Kidney (tissue), 22 donors: ENCODE measurements at places on chromosomes 3 and 15. TPM values are rescaled to one million over a fixed set of nuclear protein-coding genes. Genes with fewer than 3 reads are reported as not detected.

GRCh38 chr3:12231431-12231830 is 57.4 kb upstream of the PPARG start:
- no peaks in the 10 kb centered on the region for H3K4me1 ChIP-seq
- DNase-seq = no peak
- H3K27me3 ChIP-seq = no peaks in the 10 kb centered on the region
- no peaks in the 10 kb centered on the region for H3K36me3 ChIP-seq
- no peak overlapping the region for H3K4me3 ChIP-seq

DNA sequence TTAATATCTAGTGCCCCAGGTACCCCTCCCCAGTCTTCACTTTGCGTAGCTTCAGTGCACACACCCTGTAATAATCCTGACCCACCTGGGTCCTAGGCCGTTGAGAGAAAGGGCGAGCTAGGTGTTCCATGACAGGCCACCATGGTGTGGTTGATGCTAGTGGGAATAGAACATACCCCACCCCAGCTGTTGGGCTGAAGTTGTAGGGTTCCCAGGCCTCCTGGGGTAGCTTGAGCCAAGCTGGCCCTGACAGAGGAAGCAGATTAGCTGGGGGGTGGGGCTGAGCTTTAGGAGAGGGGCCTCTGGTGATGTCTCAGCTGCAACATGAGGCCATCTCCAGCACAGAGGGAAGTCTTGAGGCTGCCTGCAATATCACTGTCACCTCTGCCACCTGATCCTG is 40.5 kb downstream of the RAB11A start:
- H3K4me1 ChIP-seq = no peaks in the 10 kb centered on the region
- no peak overlapping the region for H3K4me3 ChIP-seq
- H3K27me3 ChIP-seq = no peaks in the 10 kb centered on the region
- no peak overlapping the region for H3K27ac ChIP-seq

DNA sequence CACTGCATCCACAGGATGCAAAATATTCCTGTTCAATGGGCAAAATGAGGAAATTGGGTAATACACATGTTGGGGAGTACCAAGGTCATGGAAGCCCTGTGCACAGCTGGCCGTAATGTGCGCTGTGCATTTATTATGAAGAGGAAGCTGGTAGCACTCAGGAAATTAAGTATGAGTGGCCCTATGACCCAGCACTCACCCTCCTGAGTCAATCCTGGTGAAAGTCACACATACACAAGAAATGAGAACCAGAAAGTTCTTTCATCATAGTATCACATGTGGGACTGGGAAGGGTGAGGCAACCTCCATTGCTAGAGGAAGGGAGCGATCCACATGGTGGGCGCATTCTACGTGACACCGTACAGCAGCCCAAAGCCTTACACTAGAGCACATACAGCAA is 11.4 kb upstream of the PRR20G start:
- H3K27ac ChIP-seq = no peak overlapping the region
- no peak overlapping the region for H3K4me3 ChIP-seq
- no peak for DNase-seq

DNA sequence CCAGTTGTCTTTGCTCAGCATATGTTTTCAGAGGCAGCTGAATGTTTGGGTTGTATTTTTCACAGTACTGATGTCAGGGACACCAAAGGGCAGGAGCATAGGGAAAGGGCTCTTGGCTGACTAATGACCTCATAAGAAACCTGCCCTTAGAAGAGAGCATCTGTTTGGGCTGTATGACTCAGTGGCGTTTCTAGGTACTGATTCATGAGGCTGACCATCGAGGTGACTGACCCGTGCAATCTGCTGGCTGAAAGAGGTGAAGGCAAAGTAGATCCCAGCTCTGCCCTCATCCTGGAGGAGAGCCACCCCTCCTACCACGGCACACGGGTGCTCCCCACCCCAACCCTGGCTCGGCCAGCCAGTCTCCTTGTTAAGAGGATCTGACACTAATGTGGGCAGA is 8.3 kb downstream of the LMCD1 start:
- H3K4me1 ChIP-seq = peaks cover 12% of the 10 kb centered on the region
- no peaks in the 10 kb centered on the region for H3K27me3 ChIP-seq
- H3K36me3 ChIP-seq = no peaks in the 10 kb centered on the region

DNA sequence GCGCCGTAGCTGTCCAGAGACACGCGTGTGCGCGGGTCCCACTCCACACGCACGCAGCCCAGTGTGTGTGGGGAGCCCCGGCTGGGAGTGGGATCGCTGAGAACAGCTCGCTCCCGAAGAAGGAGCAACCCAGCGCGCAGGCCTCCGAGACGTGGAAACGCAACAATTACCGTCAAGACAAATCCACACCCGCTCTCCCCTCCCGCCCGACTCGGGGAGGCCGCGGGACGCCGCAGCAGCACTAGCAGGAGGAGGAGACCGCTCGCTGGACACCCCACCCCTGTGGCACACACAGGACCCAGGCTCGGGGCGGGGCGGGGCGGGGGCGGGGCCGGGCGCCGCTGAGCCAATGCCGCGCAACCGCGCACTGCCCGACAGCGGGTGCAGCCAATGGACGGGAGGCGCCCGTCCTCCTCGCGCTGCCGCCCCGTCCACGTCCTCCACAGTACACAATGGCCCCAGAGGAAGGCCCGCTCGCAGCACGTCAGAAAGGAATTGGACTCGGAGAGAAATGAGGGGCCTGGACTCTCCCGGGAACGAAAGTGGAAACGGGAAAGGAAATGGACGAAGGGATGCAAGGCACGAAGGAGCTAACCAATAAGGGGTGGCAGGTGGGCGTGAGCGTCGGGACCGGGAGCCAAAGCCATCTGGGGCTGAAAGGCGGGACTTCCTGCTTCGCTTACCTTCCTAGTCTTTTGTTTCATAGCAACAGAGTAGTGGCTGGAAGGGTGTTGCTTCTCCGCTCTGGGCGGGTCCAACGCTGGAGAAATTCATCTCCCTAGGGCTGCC is at the start of gene CBLB:
Gene CBLB, minus strand, starts transcription at position 271 of the 789 bp plus-strand sequence. CDS start 1,435 bp downstream, outside the sequence.
- DNase-seq = peak; percentile 99
- no peaks in the 10 kb centered on the region for H3K36me3 ChIP-seq
- H3K27ac ChIP-seq = peak within 1 kb of the TSS; percentile 96
- no peaks in the 10 kb centered on the region for H3K4me1 ChIP-seq
- no peaks in the 10 kb centered on the region for H3K27me3 ChIP-seq
- H3K4me3 ChIP-seq = peak within 1 kb of the TSS; percentile 91

The TMED3 gene
- 40.5 TPM for total RNA-seq

GRCh38 chr3:52774901-52775864 is 2.2 kb upstream of the ITIH1 start:
- no peak overlapping the region for H3K4me3 ChIP-seq
- no peaks in the 10 kb centered on the region for H3K4me1 ChIP-seq
- H3K27me3 ChIP-seq = no peaks in the 10 kb centered on the region
- H3K27ac ChIP-seq = no peak overlapping the region
- peak; percentile 26 for DNase-seq

DNA sequence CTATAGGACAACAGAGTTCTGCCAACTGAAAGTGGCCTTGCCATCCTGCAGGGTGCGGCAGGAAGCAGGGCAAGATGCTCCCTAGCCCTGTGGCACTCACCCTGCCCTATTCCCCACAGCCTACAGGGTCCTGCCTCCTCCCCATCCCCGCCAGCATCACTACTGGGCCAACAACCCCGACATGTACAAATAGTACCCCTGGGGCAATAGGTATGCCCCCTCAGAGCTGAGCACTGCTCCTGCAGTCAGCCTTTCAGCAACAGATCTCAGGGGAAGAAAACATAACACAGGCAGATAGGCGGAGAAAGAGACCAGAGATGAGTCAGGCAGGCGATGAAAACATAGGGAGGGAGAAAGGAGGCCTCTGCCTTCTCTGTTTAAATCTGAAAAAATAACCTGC is 74.7 kb downstream of the XXYLT1 start:
- DNase-seq = no peak
- no peak overlapping the region for H3K4me3 ChIP-seq
- no peaks in the 10 kb centered on the region for H3K27me3 ChIP-seq
- H3K36me3 ChIP-seq = no peaks in the 10 kb centered on the region
- no peak overlapping the region for H3K27ac ChIP-seq
- no peaks in the 10 kb centered on the region for H3K4me1 ChIP-seq

The SEMA5B gene
- total RNA-seq = 8.4 TPM

- DNase-seq = no peak
- H3K27ac ChIP-seq = no peak overlapping the region
- no peak overlapping the region for H3K4me3 ChIP-seq
- no peaks in the 10 kb centered on the region for H3K4me1 ChIP-seq
- H3K27me3 ChIP-seq = no peaks in the 10 kb centered on the region
Measured at GRCh38 chr15:61390138-61390537, 161.0 kb upstream of the RORA start.

The GOLGA8S gene
- 0.60 TPM for total RNA-seq

DNA sequence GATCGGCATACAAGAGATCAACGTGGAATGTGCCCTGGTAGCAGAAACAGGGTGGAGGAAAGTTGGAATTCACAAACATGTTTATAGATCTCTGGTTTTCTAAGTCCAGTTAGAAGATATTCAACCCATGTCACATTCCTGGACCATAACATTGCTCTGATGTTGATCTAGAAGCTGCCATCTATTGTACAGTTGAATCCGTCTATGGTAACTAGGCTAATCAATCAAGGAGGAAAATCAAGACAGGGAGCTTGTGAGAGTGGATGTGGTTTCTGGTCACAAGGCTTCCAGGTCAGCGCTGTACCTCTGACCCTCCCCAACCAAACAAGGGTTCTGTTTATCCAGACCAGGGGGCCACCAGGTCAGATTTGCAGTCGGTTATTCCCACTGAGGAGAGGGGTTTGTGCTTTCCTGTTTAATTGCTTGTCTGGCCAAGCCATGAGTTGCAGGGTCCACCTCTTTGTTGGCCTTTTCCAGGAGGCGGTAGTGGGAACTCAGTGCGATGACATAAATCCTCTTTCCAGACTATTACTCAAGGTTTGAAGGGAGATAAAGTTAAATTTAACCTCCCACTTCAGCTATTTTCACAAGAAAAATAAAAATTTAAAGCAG is 130.3 kb downstream of the SLCO3A1 start:
- H3K4me1 ChIP-seq = no peaks in the 10 kb centered on the region
- H3K36me3 ChIP-seq = no peaks in the 10 kb centered on the region
- H3K27ac ChIP-seq = no peak overlapping the region

GRCh38 chr3:81459733-81460132 is 301.7 kb downstream of the GBE1 start:
- H3K4me1 ChIP-seq = no peaks in the 10 kb centered on the region
- no peak for DNase-seq
- no peaks in the 10 kb centered on the region for H3K27me3 ChIP-seq
- no peaks in the 10 kb centered on the region for H3K36me3 ChIP-seq
- no peak overlapping the region for H3K27ac ChIP-seq
